Sigmoid colon (tissue), 7 donors: ENCODE measurements at places on chromosomes 12 and 14. TPM values are rescaled to one million over a fixed set of nuclear protein-coding genes. Genes with fewer than 3 reads are reported as not detected.

- no peak for DNase-seq
Observed at GRCh38 chr14:58215191-58215914, 15.4 kb downstream of the ACTR10 start.

- no peak for DNase-seq
Observed at GRCh38 chr12:12181511-12181910, 85.3 kb downstream of the LRP6 start.

DNA sequence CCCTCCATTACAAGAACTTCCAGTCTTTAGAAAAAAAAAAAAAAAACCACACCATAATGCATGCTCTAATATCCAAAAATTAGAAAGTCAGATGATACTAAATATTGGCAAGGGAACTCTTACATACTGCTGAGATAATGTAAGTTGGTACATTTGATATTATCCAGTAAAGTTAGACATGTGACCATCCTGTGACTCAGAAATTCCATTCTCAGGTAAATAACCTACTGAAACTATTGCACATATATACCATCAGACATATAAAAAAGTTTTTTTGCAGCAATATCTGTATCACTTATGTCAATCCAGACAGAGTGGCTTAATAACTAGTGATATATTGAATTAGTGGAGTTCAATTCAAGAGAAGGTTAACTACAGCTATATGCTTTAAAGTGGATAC, 63.5 kb downstream of the KITLG start:
- no peak for DNase-seq

DNA sequence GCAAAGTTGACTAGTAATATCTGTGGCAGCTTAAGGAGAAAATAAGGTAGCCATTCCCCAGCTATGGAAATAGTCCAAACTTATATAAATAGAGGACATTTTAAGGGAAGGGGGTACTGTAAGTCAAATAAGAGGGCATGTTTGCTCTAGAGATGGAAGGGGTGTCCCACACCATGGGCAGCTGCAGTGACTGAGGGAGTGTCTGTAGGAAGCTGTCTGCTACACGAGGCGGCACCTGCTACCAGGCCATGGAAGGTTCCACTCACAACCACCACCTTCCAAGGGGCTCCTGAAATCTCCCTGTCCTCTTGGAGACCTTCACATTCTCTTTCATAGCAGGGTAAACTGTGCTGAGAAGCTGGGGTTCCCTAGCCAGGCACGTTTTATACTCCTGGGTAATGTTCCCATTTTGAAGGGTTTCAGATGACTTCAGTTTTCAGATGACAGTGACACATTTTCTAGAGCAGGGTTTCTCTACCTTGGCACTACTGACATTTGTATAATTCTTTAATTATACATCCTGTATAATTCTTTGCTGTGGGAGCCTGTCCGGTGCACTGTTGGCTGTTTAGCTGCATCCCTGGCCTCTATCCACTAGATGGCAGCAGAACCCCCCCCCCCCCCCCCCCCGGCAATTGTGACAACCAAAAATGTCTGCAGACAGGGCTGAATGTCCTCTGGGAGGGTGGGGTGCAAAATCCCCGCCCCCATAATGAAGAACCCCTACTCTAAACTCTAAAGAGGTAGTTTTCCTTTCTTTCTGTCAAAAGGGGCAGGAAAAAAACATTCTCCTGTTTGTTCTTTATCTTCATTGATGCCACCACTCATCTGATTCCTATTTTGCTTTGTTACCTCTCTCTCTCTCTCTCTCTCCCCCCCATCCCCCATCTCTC, 11.6 kb upstream of the SMCO2 start:
- no peak for DNase-seq

- DNase-seq = no peak
Observed at GRCh38 chr12:78888568-78888967, 24.0 kb downstream of the SYT1 start.

DNA sequence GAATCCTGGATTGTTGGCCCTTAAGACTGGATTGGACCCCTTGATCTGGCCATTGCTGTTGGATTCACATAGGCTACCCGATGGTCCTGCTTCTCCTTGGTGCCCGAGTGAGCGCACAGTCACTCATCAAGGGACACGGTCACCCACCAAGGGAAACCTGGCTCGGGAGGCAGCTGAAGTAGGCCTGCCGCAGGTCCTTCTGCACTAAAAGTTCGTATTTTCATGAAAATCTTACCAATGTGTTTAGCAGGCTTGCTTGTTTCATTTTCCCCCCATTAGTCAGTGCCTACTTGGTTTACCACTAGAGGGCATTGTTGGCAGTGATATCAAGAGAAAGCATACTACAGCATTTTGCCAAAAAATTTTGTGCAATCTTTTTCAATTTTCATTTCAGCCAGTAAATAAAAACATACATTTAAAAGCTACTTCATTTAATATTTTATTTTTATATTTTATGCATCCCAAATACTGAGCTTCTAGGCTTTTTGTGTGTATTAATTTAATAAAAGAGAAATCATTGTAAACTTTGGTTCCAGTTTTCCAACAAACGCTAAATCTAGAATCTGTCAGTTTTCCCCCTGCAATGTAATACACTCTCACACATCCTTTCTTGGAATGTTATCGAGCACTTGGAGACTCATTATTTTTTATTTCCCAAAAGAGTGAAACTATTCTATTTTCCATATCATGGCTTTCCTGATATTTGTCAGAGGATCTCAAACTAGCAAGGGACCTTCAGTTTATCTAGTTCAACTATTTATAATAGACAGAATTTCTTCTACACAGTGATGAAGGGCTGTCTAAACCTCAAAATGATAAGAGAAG, 116.7 kb downstream of the LMNTD1 start:
- DNase-seq = no peak

GRCh38 chr12:105681341-105681740, 350.9 kb downstream of the C12orf75 start:
- DNase-seq = no peak

GRCh38 chr14:32472076-32472475, 143.0 kb downstream of the AKAP6 start:
- no peak for DNase-seq

DNA sequence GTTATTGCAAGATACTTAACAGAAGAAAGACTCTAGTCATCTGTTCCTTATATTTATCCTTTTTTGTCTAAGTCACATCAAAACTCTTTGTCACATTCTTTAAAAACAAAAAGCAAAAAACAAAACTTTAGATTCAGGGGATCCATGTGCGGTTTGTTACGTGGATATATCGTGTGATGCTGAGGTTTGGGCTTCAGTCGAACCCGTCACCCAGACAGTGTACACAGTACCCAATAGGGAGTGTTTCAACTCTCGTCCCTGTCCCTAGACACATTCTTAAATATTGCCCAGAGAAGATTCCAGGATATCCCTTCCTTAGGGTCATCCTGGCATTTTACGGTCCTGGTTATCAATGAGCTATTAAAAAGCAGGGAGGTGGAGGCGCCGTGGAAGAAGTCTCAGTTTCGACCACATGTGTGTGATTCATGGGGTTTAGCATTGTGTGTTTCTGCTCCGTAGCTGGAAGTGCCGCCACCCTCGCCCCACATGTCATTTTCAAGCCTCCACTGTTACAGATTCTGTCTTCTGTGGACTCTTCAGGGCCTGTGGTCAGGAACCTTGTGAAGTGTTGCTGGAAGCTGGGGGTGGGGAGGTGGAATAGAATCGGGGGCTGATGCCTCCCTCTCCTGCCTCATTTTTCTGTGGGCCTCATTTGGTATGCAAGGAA, 19.9 kb downstream of the CCND2 start:
- no peak for DNase-seq

DNA sequence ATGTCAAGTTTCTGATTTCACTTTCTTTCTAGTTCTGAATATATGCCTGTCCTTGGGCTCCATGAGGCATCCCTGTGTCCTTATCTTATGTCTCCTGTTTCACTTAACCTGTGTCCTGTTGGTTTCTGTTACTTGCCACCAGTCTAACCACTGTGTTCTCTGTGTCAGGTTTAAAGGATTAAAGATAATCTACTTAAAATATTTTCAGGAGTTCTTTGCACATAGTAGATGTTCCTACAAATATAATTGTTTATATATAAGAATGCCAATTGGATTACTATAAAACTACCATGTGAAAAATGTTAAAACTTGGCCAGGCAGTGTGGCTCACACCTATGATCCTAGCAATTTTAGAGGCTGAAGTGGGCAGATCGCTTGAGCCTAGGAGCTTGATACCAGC, 406.4 kb downstream of the CCER1 start:
- no peak for DNase-seq

- no peak for DNase-seq
Observed at GRCh38 chr14:89164168-89165073, 252.6 kb downstream of the FOXN3 start.

- DNase-seq = no peak
Observed at GRCh38 chr14:69789118-69789640, 7.9 kb downstream of the SLC10A1 start.

- DNase-seq = no peak
Observed at GRCh38 chr12:75850721-75851462, 180.7 kb downstream of the PHLDA1 start.

The ADAMTS20 gene
- total RNA-seq = not detected

The DPPA3 gene
- not detected for total RNA-seq

The TDRD9 gene
- 4.6 TPM for total RNA-seq

The FAM222A gene
- total RNA-seq = 3.3 TPM
